ENCODE measurements at places on chromosomes 3 and 15.

DNA sequence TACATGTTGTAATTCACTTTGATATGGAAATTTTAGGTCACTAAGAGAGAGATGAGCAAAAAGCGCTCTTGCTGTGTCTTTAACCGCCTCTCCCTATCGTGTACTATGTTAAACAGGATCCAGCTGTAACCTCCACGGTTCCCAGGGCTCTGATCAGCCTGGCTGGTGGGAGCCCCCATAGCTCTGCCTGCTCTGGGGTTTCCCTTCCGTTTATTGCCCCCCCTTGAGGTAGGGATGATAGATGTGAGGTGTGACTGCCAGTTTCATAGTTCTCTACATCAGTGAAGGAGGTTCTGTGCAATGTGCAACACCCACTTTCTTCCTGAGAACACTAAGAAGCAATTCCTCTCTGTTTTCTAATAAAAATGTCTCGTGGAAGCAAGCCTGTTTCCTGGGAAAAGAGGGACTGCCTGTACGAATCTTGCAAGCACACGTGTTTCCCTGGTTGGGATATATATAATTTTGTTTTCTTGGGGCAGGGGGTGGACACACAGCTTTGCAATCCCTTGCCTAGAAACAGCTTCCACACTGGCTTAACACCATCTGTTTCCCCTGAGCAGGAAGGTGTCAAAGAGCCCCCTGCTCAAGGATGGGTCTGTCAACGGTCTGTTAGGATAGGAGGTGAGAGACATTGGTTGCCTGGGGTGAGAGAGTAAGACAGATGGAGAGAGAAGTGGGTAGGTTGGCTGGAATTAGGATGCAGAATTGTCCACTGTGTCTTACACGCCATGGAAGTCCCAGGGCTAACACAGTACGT, 23.8 kb downstream of the CORO2B start:
- no peak for DNase-seq

DNA sequence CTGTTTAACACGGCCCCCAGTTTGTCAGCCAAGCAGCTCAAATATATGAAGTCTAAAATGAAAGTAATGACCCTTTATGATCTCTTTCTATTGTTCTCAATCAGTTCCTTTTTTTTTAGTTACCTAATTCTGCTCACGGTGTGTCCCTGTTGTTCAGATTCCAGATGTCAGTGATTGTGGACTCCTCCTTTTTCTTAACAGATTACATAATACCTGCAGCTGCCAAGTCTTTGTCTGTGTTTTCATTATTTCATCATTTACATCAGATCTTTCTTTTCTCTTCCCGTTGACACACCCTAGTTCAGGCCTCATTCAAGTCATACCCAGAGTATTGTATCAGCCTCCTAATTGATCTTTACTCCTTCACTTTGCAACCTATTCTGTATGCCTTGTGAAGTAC, 56.1 kb upstream of the SKIL start:
- DNase-seq, result no peak

DNA sequence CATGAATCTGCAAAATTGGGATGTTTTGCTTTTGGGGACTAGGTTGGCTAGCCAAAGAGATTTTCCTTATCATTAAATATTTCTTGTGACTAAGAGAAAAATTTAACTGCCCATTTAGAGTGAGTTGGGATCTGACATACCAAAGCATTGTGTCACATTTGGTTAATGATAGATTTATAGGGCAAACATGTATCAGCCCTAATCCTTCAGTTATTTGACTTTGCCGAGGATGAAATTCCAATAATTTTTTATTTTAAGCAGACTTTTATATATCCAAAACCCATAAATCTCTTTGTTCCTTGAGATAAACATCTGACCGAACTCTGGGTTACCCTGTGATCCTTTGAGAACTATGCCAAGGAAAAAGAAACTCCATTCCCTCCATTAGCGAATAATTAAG, 218.9 kb downstream of the CDIN1 start:
- no peak for DNase-seq

DNA sequence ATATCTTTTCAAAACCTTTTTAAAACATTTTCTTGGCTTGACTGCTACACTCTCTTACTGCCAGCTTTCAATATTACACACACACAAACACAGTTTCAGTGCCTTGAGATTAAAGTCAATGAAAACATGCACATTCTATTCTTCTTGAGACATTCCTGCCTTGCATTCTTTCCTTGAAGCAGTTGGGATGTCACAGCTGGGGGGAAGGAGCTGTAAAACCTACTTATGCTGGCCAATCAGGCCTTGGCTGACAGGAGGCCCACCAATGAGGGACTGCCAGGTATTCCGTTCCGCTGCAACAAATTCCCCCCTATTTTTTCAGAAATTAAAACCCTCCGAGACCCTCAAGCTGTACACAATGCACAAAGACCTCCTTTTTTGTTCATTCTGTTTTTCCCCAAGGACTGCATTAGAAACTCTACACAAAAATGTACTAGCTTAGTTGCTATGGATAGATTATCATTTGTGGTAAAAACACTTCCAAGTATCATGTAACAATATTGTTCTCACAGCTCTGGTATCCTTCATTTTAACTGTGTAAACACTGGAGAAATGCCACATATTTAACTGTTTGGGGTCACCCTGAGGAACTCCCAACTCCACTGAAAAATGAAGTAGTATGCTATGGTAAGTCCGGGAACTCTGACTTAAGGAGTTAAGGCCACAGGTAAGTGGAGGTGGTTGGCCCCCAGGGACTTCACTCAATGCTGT, 18.5 kb downstream of the FSTL1 start:
- no peak for DNase-seq

GRCh38 chr3:140914384-140914945, 27.2 kb upstream of the SLC25A36 start:
- no peak for DNase-seq

DNA sequence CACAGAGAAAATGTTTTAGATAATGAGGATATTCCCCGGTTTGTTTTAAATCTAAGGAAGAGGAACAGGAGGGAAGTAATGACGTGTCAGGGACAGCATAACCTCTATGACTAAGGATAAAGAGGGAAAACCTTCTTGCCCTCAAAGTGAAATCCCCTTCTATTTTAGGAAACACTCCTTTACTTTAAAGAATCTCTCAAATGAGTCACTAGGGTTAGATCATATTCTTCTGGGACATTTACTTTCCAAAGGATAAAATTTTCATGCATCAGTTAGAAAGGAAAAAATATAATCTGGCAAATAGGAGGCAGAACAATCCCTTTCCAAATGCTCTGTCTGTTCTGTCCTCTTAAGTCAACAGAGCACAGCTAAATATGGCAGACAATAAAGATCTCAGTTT, 43.2 kb upstream of the UBE2E2 start:
- DNase-seq, result no peak

GRCh38 chr15:72464251-72464650, 9.9 kb upstream of the ARIH1 start:
- DNase-seq, result no peak

- no peak for DNase-seq
Observed at GRCh38 chr15:66682865-66683264, 19.2 kb upstream of the SMAD6 start.

- DNase-seq, result no peak
Observed at GRCh38 chr15:92025706-92026270, 172.3 kb downstream of the SLCO3A1 start.

DNA sequence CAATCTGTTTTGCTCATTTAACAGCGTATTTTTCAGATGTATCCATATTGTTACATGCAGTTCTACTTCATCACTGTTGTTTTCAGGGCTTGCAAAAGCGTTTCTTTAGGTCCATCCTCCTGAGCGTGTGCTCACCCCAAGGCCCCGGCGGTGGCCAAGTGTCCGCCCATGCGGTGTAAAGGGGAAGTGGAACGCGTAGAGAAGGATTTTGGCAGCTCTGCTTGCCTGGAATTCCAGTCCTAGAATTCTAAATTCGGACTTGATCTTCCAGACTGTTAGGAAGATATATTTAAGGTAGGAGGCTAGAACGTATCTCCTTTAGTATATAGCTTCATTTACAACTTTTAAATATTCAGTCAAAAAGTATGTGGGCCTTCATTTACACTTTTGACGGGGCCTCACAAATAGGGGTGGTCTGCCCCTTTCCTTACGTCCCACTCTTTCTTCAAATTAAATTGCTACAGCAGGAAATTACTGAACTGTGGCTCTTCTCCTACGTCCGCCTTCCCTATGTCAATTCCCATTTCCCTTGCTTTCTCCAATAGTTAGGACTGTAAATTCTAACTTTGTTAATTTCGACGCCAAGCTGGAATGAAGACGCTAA, 609 bp upstream of the TBC1D23 start:
- DNase-seq, result no peak

DNA sequence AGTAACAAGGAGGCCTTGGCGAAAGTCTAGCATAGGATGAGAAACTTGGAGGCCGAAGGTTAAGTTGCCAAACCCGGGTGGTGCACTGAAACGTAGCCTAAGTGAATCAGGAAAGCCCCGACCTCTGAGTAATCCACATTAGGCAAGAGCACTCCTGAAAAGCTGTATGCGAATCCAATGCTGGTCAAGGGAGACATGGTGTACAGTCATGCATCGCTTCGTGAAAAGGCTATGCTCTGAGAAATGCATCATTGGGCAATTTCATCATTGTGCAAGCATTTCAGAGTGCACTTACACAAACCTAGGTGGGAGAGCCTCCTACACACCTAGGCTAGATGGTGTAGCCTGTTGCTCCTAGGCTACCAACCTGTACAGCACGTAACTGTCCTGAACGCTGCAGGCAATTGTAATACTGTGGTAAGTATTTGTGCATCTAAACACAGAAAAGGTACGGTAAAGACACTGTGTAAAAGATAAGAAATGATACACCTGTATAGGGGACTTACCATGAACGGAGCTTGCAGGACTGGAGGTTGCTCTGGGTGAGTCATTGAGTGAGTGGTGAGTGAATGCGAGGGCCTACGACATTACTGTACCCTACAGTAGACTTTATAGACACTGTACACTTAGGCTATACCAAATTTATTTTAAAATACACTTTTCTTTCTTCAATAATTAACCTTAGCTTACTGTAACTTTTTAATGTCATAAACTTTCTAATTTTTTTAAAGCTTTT, 222.5 kb downstream of the SHQ1 start:
- no peak for DNase-seq

DNA sequence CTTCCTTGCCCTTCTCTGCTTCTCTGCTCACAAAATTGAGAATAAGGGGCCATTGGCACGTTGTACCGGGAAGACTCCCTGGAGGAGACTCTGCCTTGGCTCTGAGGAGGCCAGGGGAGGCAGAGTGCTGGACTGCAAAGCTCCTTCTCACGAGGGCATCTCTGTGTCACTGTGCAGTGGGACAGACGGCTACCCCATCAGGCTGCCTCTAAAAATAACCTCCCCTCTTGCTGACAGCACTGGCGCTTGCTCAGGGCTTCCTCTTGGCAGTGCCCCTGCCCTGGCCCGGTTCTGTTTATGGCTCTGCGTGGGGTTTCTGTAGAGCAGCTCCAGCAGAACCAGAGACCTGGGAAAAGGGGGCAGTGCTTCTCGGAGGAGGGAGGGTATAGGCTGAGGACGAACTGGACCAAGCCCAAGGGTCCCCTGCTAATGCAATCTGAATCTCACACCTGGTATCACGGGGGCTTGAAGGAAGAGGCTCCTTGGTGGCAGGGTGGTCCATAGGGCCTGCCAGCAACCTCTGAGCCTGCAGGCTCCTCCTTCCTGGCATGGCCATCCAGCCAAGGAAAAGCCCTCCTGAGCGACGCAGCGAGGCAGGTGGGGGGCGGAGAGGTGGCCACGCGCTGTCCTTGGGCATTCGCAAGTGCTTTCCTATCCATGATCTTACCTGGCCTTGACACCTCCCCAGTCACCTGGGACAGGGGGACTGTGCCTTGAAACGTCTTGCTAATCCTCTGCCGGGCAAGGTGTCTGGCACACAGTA, 63.3 kb upstream of the TLE3 start:
- no peak for DNase-seq

GRCh38 chr3:193262707-193263106, 21.7 kb downstream of the PLAAT1 start:
- no peak for DNase-seq

DNA sequence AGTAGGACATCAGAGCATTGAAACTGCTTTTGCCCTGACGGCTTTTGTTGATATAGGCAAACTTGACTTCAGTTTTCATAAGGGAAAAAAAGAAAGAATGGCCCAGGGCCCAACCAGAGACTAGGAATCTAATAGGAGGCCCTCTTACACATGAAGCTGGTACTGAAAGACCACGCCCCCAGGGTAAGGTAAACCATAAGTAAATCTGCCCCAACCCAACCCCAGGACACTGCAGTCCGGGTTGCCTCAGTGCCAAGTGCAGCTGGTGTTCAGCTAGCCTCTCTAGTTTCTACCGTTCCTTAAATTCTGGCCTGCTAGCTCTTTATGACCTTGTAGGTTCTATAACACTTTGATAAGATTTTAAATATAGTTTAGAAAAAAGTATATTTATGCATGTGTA, 136.7 kb downstream of the AQP9 start:
- no peak for DNase-seq

- no peak for DNase-seq
Observed at GRCh38 chr3:197495499-197495898, 60.3 kb downstream of the BDH1 start.

DNA sequence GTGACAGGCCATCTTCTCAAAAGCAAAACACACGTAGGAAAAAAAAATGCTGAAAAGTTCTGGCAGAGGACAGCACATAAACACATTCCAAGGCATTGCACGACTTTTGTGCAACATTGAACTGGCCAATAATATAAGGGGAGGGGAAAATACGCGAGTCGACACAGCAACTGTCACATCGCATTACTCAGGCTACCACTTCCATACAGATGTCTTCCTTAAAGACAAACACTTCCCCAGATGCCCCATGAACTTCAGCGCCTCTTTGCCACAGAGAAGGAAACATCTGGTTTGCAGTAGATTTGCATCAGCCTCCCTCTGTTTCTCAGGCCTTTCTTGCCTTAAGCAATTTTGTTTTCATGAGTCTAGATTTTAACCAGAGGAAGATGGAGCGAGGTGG, 144.4 kb upstream of the IGF1R start:
- DNase-seq, result no peak

GRCh38 chr3:172448661-172449465, 607 bp upstream of the GHSR start:
- no peak for DNase-seq

GRCh38 chr3:128399221-128399915, 67.3 kb downstream of the DNAJB8 start:
- no peak for DNase-seq

GRCh38 chr15:50135031-50135551, 16.1 kb upstream of the ATP8B4 start:
- peak; percentile 60 for DNase-seq

GRCh38 chr3:53155760-53156159, 5.2 kb upstream of the PRKCD start:
- no peak for DNase-seq

- DNase-seq, result no peak
Observed at GRCh38 chr3:170508839-170509238, 77.0 kb downstream of the SLC7A14 start.

- no peak for DNase-seq
Observed at GRCh38 chr15:35107561-35107960, 22.5 kb upstream of the NANOGP8 start.

DNA sequence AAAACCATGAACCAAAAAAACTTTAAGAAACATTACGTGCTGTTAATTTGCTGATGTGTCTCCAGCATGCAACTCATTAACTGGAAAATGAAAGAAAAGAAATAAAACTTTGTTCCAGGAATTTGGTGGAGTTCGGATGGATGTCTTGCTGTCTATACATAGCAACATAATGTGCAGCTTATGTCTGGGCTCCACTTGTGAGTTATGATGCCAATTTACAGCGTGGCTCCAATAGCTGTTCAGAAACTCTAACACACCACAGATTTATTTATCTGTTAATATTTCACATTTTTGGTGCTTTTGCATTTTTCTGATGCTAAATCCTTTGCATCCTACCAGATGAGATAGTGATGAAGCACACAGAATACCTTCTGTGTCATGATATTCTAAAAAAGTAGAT, 45.1 kb downstream of the MAP4 start:
- no peak for DNase-seq
